ENCODE measurements at places on chromosomes 2 and 18.

DNA sequence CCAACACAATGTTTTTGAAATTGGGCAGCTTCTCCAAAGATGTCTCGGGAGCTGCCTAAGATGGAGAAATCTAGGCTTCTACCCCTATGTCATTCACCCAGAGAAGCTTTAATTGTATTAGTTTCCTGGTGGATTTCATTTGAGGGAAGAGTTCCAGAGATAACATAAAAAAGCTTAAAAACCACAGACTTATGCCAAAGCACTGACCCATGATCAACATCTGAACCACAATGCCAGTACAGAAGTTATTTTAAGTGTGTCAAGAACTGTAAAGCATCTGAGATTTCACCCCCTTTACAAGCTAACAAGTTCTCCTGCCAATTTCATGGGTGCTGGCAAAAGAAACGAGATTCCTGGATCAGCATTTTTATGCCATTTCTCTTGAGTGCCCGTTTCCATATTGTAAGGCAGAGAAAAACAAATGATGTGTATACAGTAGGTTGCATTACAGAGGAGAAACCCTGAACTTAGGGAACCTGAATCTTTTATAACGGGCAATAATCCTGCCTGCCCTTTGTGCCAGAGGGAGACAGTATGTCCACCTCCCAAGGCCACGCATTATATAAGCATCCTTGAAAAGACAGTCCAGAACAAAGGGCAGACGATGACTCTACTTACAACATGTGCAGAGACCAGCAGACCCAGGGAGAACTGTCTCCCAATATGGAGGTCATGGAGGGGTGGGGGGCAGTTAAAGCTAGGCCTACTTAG lies 44.1 kb downstream of the MREG start:
- no peak for DNase-seq

DNA sequence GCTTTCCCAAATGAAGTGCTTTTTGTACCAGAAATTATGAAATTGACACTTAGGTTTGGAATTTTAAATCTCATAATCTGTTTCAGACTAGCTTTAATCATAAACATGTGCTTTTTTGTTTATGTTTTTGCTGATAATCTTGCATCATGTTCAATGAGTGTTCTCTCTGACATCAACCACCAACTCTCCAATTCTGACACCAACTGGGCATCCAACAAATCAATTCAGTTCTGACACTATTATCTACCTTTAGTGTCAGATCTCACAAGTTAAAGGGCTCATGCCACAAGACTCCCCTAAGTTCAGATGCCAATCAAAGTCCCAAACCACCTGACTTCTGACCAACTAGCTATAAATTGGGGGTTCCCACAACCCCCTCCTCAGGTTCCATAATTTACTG lies 19.6 kb downstream of the PELI1 start:
- DNase-seq, result peak; percentile 21

GRCh38 chr18:706405-706804 lies 6.0 kb downstream of the ENOSF1 start:
- DNase-seq, result no peak

DNA sequence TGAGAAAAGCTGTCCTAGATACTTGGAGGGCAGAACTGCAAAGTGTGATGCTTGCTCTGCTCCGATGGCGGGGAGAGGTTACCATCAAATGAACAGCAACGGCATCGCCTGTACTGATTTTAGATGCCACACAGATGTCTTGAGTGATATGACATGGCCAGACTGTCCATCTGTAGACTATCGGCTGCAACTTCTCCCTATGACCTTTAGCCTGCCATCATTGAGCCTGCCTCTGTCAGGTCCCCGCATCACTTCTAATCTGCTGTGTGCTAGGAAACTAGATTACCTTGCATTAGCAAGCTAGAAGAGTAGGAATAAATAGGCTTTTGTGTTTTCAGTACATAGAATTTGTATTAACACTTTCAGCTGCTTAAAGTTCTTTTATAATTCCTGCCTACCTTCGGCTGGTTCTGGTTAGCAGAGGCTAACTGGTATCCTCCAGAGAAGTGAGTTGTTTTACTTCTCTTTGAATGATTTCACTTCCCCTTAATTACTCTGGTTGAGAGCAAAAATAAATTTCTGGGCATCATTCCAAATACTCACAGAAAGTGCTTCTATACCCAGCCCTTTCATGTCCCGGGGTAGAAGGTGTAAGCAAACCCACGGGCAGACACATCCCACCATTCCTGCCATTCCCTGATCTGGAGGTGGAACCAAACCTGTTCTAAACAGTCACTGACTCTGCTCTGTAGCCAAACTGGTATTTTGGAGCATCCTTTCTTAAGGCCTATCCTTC lies 24.0 kb downstream of the GAREM2 start:
- no peak for DNase-seq

DNA sequence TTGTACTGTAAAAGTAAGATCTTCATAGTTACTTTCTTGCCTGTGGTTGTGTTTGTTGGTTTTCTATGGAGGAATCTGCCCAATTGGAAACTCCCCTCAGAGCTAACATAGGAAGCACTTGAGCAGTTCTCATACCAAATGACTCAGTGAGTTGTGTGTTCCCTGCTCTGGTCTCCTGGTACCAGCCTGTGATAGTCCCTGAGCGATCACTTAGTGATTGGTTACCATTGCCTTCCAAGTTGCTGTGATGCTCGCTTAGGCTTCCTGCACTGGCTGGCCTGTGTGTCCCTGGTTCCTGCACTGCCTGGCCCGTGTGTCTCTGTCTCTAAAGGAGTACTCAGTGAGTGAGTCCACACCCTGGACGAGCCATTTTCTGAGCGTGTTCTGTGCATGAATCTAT lies 133.0 kb downstream of the MAP4K4 start:
- DNase-seq, result peak; percentile 18

DNA sequence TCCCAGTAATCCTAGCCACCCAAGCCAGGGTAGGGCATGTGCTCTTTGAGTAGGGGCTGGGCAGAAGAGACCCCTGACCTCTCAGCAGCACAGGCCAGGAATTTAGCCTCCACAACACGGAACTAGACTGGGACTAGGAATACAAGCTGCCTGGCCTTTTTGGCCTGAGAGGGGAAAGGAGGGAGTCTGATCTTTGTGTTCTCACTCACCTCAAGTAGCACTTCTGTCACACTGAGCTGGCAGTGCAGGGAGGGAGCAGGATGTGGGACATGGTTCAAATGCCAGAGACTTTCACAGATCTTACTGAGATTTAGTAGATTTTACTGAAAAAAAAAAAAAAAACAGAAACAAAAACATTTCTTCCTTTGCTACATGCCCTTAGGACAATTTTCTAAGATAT lies 395.2 kb downstream of the CMPK2 start:
- DNase-seq, result no peak

GRCh38 chr2:229910832-229911412 lies 10.9 kb downstream of the TRIP12 start:
- peak; percentile 16 for DNase-seq

DNA sequence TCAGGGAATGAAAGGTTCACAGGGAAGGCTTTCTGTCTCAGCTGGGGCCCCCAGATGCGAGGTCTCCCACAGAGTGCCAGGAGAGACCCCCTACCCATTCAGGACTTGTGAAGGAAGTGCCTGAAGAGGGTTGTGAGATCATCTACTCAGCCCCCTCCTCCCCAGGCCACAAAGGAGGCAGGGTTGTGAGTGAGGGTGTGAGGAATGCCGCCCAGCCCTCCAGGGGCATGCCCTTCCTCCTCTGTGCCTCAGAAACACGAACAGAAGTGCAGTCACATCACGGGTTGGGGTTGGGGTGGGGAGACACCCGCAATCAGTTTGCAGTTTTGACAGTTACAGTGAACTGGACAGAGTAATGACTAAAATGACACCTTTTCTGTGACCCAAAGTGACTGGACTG lies 5.0 kb downstream of the MAL start:
- DNase-seq, result no peak

DNA sequence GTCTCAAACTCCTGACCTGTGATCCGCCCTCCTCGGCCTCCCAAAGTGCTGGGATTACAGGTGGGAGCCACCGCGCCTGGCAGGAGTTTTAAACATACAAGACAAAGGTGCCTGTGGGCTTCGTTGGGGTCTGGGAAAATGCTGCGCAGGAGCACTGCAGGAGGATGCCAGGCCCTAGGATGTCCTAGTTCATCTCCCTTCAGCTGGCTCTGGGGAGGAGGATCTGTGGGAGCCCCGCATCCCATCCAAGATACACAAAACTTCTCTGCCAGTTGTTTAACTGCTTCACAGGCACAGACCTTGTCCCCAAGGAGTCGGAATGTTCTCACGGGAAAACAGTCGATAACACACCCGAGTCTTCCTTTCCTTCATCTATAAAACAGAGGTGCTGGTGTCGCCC lies 89.1 kb downstream of the POLR1A start:
- no peak for DNase-seq

GRCh38 chr2:67399831-67400489 lies 2.8 kb downstream of the ETAA1 start:
- DNase-seq, result no peak

DNA sequence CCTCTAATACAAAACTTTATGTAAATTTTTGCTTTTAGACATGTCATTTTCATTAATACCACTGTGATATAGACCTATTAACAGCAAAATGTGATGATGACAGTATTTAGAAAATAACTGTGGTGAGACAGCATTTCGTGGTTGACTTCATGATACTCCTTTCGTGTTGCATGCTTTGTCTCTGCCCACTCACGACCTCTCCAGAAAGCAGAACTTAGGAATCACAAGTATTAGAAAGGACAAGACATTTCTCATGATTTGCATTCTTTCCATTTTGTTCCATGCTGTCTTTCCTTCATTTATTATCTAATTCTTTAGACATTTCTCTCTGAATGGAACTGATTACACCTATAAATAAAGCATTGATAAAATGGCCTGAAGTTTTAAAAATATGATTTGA lies 85.2 kb upstream of the POU3F3 start:
- no peak for DNase-seq

DNA sequence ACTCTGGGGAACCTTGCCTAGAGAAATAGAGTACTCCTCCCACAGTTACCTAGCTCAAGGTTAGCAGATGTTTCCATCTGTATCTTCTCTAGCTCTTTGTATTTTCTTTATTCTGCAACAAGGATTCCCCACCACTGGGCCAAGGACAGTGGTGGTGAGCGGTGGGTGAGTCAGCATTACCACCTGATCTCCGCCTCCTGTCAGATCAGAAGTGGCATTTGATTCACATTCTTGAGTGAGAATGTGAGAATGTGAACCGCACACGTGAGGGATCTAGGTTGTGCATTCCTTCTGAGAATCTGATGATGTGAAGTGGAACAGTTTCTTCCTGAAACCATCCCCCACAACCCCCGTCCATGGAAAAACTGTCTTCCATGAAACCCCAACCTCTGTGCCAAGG lies 9.0 kb downstream of the EPB41L3 start:
- no peak for DNase-seq

All from GM03348 (cell line).